Epithelial cell of proximal tubule (primary cell): ENCODE measurements at places on chromosomes 16 and 17. TPM values are rescaled to one million over a fixed set of nuclear protein-coding genes. Genes with fewer than 3 reads are reported as not detected.

DNA sequence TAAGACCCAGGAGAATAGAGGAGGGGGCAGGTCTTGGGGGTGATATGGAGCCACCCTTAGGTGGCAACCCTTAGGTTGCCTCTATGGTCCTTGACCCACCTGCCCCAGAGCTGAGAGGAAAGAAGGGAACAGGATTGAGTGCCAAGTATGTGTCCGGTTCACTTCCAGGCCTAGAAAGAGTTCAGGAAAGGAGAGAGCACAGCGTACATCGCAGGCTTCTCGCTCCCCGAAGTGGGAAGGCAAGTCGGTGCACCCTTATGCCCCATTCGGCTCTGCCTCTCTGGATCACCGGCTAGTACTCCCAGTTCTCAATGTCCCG is 631 bp downstream of the SP6 start:
- no peak for DNase-seq

SPN gene
- total RNA-seq, result 0.43 TPM in 1 of 2 replicates, not detected in the other

- no peak for DNase-seq
These were observed 42.2 kb downstream of the RPH3AL start for GRCh38 chr17:310111-311010.

- DNase-seq, result no peak
These were observed 330.3 kb upstream of the XYLT1 start for GRCh38 chr16:17801068-17801467.

GRCh38 chr17:32930512-32930911 is 2.6 kb downstream of the TMEM98 start:
- no peak for DNase-seq

GRCh38 chr17:16171613-16172012 is 43.7 kb downstream of the NCOR1 start:
- no peak for DNase-seq

YPEL2 gene
- 2.5 and 6.4 TPM in 2 replicates for total RNA-seq

DNA sequence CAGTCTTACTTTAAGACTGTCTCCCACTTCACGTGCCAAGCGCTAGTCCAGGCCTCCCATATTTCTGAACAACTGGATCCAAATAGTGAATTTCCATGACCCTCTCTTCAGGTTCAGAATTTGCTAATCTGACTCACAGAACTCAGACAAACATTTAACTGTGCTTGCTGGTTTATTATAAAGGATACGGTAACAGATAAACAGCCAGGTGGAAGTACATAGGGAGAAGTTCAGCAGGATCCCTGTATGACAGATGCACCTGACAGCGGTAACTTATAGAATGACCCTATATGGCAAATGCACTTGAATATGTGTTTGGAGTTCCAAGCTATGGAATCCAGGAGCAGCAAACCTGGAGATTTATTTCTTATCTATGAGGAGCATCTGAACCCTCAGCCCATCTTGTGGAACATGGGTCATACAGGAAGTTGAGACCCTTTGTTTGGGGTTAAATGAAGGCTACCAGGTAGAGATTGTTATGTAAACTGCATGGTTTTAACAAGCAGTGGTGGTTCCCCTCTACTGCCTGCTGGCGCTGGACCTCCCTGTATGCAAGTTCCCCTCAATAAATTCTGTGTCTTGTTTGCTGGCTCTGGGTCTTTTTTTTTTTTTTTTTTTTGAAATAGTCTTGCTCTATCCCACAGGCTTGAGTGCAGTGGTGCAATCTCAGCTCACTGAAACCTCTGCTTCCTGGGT is 622.6 kb downstream of the KCNJ2 start:
- DNase-seq, result no peak

DNA sequence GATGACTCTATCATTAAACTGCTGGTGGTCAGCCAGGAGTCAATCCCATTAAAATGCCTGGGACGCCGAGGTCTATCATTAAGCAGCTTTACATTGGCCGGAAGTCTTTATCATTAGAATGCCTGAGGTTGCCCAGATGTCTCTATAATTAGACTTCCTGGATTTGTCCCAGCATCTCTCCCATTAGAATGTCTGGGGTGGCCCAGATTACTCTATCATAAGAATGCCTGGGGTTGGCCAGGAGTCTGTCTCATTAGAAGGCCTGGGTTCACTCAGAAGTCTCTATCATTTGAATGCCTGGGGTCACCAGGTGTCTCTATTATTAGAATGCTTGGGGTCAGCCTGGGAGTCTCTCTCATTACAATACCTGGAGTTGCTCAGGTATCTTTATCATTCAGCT is 2227.2 kb downstream of the TP53TG3F start:
- no peak for DNase-seq

SETD1A gene
- 4.7 and 5.5 TPM in 2 replicates for total RNA-seq

GRCh38 chr17:27896701-27897100 is 3.5 kb upstream of the LYRM9 start:
- peak; percentile 66 for DNase-seq

NOMO2 gene
- total RNA-seq, result 59.5 and 80.6 TPM in 2 replicates

GRCh38 chr17:57915985-57916757 is 39.0 kb downstream of the CUEDC1 start:
- DNase-seq, result no peak

DNA sequence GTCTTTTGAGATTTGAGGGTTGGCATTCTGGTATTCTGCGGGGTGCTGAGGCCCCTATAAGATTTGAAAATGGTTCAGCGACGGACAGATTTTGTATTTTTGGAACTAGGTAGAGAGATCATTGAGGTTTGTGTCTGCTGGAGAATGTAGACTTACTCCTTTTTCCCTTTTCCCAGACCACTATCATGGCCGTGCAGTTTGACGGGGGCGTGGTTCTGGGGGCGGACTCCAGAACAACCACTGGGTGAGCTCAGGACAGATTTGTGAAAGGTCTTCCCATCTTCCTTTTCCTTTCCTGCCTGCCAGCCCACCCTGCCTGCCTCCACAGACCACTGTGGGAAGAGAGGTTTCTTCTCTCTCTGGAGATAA is 572 bp downstream of the PSMB6 start:
- DNase-seq, result no peak

GRCh38 chr16:11273721-11274324 is 394 bp upstream of the PRM3 start:
- no peak for DNase-seq

- DNase-seq, result no peak
These were observed 77.0 kb downstream of the HS3ST2 start for GRCh38 chr16:22890976-22891375.

VPS4A gene
- 31.0 and 35.4 TPM in 2 replicates for total RNA-seq

ZSCAN10 gene
- total RNA-seq, result not detected in 2 replicates

DNA sequence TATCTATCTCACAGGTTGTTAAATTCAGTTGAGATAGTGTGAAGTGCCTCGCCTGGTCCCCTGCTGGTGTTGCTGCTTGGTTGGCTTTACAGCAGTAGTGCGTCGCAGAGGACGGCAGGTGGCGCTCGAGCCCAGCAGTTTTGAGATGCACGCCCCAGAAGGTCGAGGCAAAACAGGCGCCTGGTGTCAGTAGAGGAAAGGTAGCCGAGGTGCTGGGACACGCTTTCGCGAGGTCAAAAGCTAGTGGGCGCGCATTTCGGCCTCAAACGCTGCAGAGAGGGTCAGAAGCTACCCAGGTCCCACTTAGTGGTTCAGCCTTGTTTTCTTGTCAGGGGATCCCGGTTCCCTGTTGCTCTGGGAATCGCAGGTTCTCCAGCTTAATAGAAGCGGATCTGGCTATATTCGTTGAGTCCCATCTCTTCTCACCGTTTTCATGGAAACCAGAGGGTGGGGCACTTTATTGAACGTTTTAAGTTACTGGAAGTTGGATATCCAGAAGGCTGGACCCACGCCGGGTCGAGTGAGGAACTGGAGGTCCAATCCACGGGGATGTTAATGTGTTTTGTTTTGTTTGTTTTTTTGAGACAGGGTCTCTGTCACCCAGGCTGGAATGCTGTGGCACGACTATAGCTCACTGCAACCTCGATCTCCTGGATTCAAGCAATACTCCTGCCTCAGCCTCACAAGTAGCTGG is 10.3 kb upstream of the ZFP90 start:
- no peak for DNase-seq

DNA sequence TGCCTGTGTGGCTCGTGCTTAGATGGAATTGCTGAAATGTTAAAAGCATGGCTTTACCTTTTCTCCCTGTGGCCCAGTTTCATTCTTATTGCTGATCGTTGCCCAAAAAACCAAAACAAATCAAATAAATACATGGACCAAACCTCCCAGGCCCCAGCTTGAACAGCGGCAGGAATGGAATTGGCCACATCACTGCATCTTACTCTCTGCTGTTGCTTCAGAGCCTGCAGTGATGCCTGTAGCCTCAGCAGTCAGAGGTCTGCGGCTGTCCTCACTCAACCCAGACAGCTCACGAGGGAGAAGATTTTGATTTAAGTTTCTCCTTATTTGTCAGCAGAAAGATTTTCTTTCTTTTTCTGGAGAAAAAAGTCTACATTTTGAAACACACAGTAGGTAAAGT is 91.5 kb downstream of the NPIPB11 start:
- DNase-seq, result no peak

LRRC59 gene
- total RNA-seq, result 147 and 234 TPM in 2 replicates

GRCh38 chr16:831571-832413 is 31.3 kb upstream of the GNG13 start:
- DNase-seq, result no peak

DNA sequence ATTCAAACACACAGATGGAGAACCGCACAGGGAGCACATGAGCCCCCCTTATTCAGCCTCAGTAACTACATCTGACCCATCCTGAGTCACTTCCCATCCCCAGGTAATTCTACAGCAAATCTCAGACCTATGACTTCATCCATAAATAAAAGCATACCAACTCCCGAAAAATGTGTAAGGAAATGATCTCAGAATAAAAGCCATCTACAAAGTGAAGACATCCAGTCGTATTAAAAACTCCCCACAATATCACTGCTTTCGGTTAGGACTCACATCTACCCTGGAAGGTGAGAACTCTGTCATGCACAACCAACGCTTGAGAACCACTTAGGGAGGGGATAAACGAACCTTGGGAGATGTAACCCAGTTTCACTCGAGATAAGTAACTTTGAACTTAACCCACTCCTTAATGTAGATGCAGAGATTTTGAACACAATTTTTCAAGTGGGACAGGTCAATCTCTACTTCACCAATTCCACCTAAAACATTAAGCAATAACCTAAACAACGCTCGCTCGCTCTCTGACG is 1.3 kb downstream of the USP36 start:
- no peak for DNase-seq

CES5A gene
- not detected in 2 replicates for total RNA-seq

DNA sequence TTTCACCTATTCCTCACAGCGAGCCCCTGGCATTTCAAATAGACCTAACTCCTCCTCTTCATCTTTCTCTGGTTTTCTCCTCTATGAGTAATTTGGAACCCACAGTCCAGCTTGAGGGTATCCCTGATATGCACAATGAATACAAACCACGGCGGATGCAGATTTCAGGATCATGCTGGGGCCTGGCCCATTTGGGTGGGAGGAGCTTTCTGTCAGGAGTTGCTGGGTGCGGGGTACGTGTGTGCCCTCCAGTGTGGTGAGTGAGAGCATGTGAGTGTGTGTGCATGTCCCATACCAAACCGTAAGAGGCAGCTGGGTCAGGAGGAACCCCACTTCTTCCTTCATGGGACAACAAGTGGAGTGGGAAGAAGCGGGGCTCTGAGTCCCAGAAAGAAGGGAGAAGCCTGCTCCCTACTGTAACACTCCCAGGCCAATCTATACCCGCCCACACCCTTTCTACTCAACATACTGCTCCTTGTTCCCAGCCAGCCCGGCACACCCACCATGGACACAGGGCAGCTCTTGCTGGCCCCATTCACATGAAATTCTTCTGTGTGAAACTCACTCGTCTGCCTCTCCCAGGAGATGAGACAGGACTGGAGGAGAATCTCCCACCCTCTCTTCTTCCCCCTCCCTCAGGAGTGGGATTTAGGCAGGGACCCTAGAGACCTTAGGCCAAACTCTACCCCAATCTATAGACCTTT is 18.4 kb downstream of the CNTNAP1 start:
- no peak for DNase-seq

COL1A1 gene
- 13.9 and 105 TPM in 2 replicates for total RNA-seq

DNA sequence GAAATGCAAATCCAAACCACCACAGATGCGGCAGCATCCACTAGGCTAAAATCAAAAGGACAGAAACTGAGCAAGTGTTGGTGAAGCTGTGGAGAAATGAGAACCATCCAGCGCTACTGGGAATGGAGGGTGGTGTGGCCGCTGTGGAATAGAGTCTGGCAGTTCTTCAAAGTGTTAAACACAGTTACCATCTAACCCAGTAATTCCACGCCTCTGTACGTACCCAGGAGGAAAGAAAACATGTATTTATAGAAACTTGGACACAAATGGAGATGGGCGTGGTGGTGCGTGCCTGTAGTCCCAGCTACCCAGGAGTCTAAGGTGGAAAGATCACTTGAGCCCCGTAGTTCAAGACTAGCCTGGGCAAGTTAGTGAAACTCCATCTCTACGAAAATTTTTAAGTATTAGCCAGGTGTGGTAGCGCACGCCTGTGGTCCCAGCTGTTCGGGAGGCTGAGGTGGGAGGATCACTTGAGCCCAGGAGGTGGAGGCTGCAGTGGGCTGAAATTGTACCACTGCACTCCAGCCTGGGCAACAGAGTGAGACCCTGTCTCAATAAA is 11.6 kb downstream of the SLC25A10 start:
- no peak for DNase-seq

CMTM2 gene
- total RNA-seq, result 0.29 and 1.8 TPM in 2 replicates

DNA sequence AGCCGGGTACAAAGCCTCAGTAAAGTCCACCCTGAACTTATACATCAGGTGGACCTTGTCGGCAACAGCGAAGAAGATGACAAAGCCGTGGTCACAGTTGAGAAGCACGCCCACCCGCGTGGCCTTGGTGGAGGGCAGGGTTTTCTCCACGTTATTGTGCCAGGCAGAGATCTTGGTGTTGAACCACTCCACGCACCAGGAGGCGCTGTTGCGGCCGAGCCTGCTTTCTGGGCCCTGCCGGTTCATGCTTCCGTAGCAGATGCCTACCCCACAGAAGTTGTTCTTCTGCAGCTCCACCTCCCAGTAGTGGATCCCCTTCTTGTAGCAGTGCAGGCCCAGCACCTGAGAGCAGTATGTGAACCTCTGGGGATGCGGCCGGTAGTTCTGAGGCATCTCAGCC is 22.1 kb downstream of the TRIM25 start:
- DNase-seq, result no peak

DNA sequence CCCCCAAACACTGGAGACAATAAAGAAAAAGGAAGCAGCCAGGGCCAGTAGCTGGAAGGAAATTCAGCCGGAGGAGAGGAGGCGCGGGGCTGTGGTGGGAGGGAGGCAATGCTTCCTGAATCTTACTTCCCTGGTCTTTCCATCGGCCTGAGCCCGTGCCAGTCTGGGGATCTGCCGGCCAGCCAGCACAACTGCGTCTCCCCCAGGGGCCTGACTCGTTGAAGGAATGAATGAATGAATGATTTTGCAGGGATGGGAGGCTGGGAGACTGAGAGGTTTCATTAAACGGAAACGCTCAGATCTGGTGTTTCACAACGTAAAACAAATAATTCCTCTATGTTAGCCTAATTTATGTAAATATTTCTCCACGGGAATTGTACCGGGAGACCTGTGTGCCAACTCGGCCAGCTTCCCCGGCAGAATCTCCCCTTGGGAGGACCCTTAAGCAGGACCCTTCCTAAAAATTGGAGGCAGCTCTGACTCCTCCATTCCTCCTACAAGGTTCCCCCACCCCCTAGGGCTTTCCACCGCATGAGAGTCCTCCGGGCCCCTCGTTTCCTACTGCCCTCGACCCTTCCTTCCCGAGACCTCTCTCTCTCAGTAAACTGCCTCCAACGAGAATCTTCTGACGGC is 1.3 kb upstream of the BAIAP2 start:
- no peak for DNase-seq
